ENCODE measurements at places on chromosomes 3 and 15.

GRCh38 chr15:92288755-92289154 is 104.9 kb upstream of the ST8SIA2 start:
- no peak for DNase-seq

- no peak for DNase-seq
Observed at GRCh38 chr3:126546013-126546412, 12.7 kb downstream of the C3orf22 start.

DNA sequence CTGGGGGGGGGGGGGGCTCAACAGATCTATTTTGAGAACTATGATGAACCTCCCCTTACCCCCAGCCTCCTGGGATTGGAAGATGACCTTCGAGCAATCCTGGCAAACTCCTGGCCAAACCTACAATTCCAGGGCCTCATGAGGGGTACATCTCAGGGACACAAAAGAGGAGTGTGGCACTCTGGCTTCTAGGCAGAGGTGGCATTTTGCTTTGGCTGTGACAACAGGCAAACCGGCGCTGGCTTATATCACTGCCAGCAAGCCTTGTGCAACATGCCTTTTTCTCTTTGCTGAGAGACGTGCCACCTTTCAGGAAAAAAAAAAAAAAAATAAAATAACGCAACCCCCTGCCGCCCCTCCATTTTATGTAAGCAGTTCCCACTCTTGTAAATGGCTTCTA is 31.8 kb upstream of the FEZF2 start:
- no peak for DNase-seq

DNA sequence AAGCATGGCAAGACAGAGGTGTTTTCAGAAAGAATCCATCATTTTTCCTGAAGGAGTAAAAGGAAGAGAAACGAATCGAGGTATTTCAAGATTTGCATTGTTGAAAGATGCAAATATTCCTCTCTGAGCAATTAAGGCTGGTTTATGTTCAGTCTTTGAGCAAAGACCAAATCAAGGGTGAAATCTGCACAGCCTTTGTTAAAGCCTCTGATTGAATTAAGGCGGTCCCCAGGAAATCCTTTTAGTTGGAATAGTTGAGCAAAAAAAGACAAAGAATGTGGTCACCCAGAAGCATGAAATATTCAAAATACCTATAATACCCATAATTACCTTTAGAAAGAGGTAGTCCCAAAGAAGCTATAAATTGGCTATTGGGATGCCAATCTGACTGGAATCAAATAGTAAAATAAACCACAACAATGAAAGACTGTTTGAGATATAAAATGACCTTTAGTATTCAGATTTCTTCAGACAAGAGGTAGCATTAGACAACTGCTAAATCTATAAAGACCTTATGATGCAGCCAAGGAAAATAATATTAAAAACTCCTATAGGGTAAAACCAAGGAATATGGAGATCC is 1218.1 kb downstream of the ROBO2 start:
- DNase-seq: no peak

DNA sequence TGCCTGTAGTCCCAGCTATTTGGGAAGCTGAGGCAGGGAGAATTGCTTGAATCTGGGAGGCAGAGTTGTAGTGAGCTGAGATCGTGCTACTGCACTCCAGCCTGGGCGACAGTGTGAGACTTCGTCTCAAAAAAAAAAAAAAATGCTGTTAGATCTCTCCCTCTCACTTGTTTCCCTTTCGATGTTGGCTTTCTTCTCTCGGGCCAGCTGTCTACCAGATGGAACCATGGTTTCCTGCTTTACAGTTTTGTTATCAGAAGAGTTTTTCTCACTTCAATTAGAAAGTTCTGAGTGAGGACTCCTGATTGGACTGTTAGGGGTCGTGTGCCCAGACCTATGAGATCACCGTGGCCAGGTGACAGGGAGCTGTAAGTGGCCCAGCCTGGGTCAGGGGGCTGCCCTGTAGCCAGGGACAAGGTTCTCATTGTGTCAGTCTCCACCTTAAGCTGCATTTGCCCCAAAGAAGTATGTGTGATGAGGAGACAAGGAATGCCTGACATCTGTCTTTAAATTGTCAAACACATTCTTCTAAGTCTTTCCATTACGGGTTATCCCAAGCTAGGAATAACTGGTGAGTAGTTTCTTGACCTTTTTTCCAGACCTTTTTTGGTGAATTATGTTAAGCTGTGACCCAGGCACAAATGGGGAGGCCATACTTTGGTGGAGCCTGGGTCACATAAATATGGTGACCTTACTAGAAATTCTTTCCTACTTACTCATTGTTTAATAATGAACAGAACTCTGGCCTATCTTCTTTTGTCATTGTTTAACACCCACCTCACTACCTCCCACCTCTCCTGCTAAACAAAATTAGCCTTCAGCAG is 25.2 kb downstream of the SNAPC5 start:
- DNase-seq: no peak

DNA sequence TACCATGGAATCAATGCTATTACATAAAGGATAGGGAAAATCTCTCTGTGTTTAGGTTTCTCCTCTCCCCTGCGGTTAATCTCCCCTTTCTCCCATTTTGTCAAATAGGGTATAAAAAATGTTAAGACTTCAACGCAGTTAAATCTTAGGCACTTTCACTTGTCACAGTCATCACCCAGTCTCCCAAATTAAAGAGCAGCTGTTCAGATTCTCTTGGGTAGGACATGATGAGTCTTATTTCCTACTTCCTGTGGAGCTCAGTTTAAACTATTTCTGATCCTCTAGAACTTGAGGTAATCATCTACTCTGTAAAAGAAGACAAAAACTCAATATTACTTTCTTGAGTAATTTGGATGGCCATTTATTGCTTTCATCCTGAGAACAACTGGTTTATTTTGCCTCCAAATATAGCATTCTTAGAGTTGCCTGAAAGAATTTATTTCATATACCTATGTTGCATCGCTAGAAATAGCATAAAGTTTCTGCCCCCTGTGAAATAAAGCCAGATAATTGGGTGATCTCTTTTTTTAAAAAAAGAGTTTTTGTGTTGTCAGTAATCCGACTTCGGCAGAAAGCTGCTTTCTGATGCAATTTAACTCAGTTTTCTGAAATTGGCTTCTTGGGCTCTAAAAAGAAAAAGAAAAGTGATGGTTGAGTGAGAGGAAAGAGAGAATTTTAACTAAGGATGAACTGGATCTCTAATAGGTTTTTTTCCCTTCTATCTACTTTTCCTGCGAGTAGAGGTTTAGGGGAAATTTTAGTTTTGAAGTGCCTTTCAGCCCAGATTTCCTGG is 20.7 kb downstream of the RAP2B start:
- DNase-seq: no peak
